ENCODE measurements at places on chromosomes 6 and 20.

- DNase-seq: no peak
These were observed 39.0 kb downstream of the HLA-A start for GRCh38 chr6:29981211-29981812.

DNA sequence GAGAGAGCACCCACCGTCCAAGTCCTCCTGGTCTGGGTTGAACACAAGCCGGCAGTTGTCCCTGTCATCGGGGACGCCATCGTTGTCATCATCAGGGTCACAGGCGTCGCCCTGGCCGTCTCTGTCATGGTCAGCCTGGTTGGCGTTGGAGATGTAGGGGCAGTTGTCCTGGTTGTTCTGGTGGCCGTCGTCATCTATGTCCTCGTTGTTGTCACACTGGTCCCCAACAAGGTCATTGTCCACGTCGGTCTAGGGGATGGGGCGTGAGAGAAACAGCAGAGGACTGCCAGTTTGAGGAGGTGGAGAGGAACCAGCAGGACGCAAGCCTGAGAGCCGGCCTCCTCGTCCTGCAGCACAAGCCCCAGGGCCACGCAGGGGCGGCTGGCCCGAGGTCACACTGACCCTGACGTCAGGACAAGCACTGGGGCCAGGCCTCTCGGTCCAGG, 28.5 kb downstream of the THBS2 start:
- DNase-seq: no peak

DNA sequence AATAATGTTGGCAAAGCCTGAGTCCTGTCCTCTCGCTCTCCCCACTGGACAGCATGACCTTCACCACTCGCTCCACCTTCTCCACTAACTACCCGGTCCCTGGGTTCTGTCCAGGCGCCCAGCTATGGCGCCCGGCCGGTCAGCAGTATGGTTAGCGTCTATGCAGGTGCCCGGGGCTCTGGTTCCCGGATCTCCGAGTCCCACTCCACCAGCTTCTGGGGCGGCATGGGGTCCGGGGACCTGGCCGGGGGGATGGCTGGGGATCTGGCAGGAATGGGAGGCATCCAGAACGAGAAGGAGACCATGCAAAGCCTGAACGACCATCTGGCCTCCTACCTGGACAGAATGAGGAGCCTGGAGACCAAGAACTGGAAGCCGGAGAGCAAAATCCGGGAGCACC, 20.5 kb downstream of the RNF114 start:
- no peak for DNase-seq

- no peak for DNase-seq
These were observed 62.0 kb downstream of the OR2J2 start for GRCh38 chr6:29232725-29233124.

GRCh38 chr6:22801831-22802230, 232.5 kb downstream of the HDGFL1 start:
- DNase-seq: no peak

GRCh38 chr6:153015094-153015640, 12.7 kb upstream of the MTRF1L start:
- no peak for DNase-seq

DNA sequence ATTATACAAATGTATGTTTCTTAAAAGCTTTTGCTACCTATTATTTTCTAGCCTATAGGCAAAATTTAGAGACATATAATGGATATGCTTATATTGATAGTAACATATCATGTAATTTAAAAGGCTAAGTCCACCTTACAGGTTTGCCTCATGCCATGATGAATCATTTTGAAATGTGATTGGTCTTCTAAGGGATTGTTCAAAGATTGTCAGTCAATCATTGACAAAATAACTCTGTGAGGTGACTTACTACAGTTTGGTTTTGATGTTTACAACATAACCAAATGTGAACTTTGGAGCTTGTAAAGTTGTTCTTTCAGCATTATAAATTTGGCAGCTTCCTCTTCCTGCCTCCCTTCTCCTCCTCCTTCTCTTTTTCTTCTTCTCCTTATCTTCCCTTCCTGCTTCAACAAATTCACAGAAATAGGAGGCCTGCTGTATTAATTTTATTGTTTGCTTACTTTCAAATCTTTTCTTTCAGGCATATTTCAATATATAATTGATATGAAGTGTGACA, 39.7 kb upstream of the ZFP64 start:
- no peak for DNase-seq

DNA sequence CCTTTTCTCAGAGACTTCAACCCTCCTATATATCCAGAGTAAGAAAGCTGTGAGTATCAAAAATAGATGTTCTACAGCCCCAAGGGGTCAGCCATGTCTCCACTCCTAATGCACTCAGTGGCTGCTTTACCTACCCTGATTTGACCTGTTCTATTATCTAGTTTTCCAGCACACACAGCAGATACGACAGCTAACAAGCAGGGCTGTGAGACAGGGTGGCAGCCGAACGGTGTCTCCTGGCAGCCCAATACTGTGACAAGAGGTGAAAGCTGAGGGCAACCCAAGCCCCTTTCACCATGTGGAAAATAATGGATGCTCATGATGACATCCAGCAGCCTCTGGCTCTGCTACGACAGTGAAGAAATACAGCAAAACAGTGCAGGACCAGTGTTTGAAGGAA, 67.9 kb downstream of the KIF13A start:
- no peak for DNase-seq

Measured in H54 (cell line).